ENCODE measurements at places on chromosomes 16 and 17.

- no peak for DNase-seq
Observed at GRCh38 chr17:82059272-82060000, 6.2 kb downstream of the DUS1L start.

- no peak for DNase-seq
Observed at GRCh38 chr16:23597003-23597756, 1.1 kb upstream of the NDUFAB1 start.

- no peak for DNase-seq
Observed at GRCh38 chr17:56110463-56111135, 42.7 kb upstream of the ANKFN1 start.

GRCh38 chr17:40558300-40558889 is 6.9 kb downstream of the CCR7 start:
- no peak for DNase-seq

- DNase-seq, result no peak
Observed at GRCh38 chr16:87465306-87465705, 27.5 kb downstream of the ZCCHC14 start.

GRCh38 chr17:5665164-5665563 is 80.9 kb upstream of the NLRP1 start:
- no peak for DNase-seq

GRCh38 chr16:85789773-85790172 is 9.6 kb downstream of the EMC8 start:
- no peak for DNase-seq

- DNase-seq, result no peak
Observed at GRCh38 chr17:57819285-57819684, 30.6 kb downstream of the MRPS23 start.
